ENCODE measurements at places on chromosomes 3 and 15. TPM values are rescaled to one million over a fixed set of nuclear protein-coding genes. Genes with fewer than 3 reads are reported as not detected.

- no peak overlapping the region for H3K27ac ChIP-seq
- peaks cover 13% of the 10 kb centered on the region for H3K36me3 ChIP-seq
- no peak overlapping the region for H3K4me3 ChIP-seq
- H3K4me1 ChIP-seq, result no peaks in the 10 kb centered on the region
- no peak for DNase-seq
Measured at GRCh38 chr3:128907706-128908445, 28.5 kb downstream of the ACAD9 start.

GRCh38 chr3:150293401-150294001, 114.6 kb upstream of the TSC22D2 start:
- no peaks in the 10 kb centered on the region for H3K4me1 ChIP-seq
- H3K27me3 ChIP-seq, result no peaks in the 10 kb centered on the region
- no peak for DNase-seq
- H3K27ac ChIP-seq, result no peak overlapping the region

- no peak overlapping the region for H3K4me3 ChIP-seq
- no peaks in the 10 kb centered on the region for H3K27me3 ChIP-seq
- no peaks in the 10 kb centered on the region for H3K4me1 ChIP-seq
- H3K36me3 ChIP-seq, result peaks cover 8% of the 10 kb centered on the region
- peak overlapping the region; percentile 19 for H3K27ac ChIP-seq
Measured at GRCh38 chr3:123652342-123652984, 67.6 kb upstream of the HACD2 start.

GRCh38 chr3:131739211-131739610, 236.4 kb upstream of the MRPL3 start:
- H3K27me3 ChIP-seq, result no peaks in the 10 kb centered on the region
- DNase-seq, result no peak
- H3K4me3 ChIP-seq, result no peak overlapping the region

GRCh38 chr3:140617135-140617534, 60.7 kb upstream of the TRIM42 start:
- DNase-seq, result no peak
- H3K4me3 ChIP-seq, result no peak overlapping the region
- no peaks in the 10 kb centered on the region for H3K4me1 ChIP-seq
- H3K36me3 ChIP-seq, result no peaks in the 10 kb centered on the region

Gene ARGFX
- total RNA-seq, result not detected

- no peak for DNase-seq
- H3K4me3 ChIP-seq, result no peak overlapping the region
- H3K27me3 ChIP-seq, result no peaks in the 10 kb centered on the region
- H3K27ac ChIP-seq, result no peak overlapping the region
Measured at GRCh38 chr3:150793641-150794040, 30.7 kb upstream of the SIAH2 start.
